ENCODE measurements at places on chromosomes 5 and 9. TPM values are rescaled to one million over a fixed set of nuclear protein-coding genes. Genes with fewer than 3 reads are reported as not detected.

The FOXD4L3 gene
- total RNA-seq = not detected

The MPDZ gene
- total RNA-seq = 16.8 TPM

The CD274 gene
- 12.0 TPM for total RNA-seq

The LCN2 gene
- 22.4 TPM for total RNA-seq

The TCF7 gene
- total RNA-seq = 2.2 TPM

The DNAI1 gene
- not detected for total RNA-seq

The EFNA5 gene
- 5.3 TPM for total RNA-seq

The PCDHA3 gene
- total RNA-seq = not detected

The TMC1 gene
- total RNA-seq = not detected

The GRAMD2B gene
- total RNA-seq = 21.8 TPM

The GHR gene
- total RNA-seq = 2.0 TPM

The CCDC183 gene
- total RNA-seq = not detected

The AJM1 gene
- total RNA-seq = 2.0 TPM

The FTMT gene
- not detected for total RNA-seq

The RAB3C gene
- total RNA-seq = not detected

The SLC25A2 gene
- not detected for total RNA-seq

The PCDHB14 gene
- 0.04 TPM for total RNA-seq

The OR1J2 gene
- not detected for total RNA-seq

The SNX18 gene
- 18.6 TPM for total RNA-seq

The B4GALT7 gene
- total RNA-seq = 34.1 TPM

The ERGIC1 gene
- total RNA-seq = 87.1 TPM

The EDIL3 gene
- under 0.01 TPM for total RNA-seq

The CD14 gene
- total RNA-seq = 0.76 TPM

The ARSI gene
- 12.7 TPM for total RNA-seq

The GDF9 gene
- 0.42 TPM for total RNA-seq

The PHF24 gene
- 0.27 TPM for total RNA-seq

The ENTREP1 gene
- total RNA-seq = 0.19 TPM

The ROR2 gene
- total RNA-seq = not detected

The ITGA2 gene
- total RNA-seq = 27.3 TPM

The PCDHB10 gene
- under 0.01 TPM for total RNA-seq

The SPINK1 gene
- total RNA-seq = not detected

The ENG gene
- 6.2 TPM for total RNA-seq

The SLC6A3 gene
- not detected for total RNA-seq

The TARS1 gene
- 207 TPM for total RNA-seq

The PCDHGC5 gene
- 1.2 TPM for total RNA-seq

The PCDHB3 gene
- total RNA-seq = under 0.01 TPM

The TNFSF8 gene
- total RNA-seq = not detected

The PCDHGA8 gene
- total RNA-seq = 0.08 TPM
